ENCODE measurements at places on chromosomes 7 and 10.

GRCh38 chr7:56063882-56064625, at the start of gene SUMF2:
SUMF2 (plus strand) TSS chr7:56064286; CDS start chr7:56064312, 26 bp downstream.
- peak; percentile 87 for DNase-seq

DNA sequence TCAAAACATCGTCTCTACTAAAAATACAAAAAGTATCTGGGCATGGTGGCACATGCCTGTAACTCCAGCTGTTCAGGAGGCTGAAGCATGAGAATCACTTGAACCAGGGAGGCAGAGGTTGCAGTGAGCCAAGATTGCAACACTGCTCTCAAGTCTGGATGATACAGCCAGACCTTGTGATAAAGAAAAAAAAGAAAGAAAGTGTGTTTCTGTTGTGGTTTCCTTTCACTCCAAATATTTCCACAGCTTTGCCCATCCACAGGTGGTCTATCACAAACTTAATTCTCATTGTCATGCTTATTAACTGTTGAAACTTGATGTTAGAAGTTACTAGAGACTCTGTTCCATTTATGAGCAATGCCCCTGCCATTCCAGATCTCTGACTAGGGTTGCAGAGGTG, 316.0 kb upstream of the SEMA3C start:
- no peak for DNase-seq

DNA sequence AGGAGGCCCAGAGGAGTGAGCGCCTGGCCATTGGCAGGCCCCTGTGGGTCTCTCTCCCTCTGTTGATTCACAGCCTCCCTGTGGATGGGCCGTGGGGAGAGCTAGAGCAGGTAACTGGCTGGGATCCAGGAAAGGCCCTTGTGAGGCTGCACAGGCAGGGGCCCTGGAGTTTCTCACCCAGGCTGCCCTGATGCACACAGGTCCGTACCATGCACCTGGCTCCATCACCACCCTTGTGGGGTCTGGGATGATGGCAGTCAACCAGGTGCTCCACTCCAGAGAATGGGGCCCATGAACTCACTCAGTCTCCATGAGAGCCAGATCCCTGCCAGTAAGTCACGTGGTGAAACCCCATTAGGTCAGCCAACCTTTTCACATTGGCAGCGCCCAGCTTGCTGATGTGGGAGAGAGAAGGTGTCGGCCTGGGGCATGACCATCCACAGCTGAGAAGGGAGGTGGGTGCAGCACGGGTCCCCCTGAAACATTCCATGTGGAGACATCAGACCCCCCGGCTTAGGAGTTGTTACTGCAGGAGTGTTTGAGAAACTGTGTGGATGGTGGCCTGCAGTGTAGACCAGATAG, 320.8 kb downstream of the ADARB2 start:
- DNase-seq = no peak

DNA sequence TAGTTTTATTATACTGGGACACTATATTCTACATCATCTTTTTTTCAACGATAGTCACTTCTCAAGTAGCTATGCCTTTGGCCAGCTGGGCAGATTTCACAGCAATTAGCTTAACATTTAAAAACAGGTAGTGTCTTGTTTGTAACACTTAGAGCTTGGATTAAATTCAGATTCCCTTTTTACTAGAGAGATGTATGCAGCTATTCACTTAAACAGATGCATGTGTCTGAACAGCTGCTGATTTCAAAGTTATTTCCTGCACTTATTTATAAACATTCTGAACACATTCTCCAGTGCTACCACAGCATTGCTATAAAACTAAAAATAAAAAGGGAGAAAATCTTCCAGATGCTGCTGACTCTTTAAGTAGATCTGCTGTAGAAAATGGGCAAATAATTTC, 637.2 kb downstream of the POM121L12 start:
- no peak for DNase-seq

DNA sequence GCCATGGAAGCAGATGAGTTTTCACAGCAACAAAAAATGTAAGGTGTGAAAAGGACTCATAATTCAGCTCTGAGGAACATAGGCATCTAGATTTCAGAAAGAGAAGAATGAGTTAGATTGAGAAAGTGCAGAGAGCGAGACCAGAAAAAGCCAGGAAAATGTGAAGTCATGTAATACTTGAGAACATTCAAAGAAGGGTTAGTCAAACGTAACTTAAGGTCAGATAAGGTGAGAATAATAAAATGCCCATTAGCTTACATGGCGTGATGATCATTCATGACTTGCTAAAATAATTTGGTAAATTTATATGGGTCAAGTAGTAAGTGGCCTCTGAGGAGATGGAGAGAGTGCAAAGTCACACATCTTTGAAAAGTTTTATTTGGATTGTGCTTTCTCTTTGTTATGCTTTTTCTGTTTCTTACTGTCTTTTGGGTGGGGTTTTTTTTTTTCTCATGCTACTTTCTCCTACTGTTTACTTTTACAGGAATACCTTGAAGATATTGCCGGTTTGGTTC, 271.8 kb upstream of the NRG3 start:
- DNase-seq = no peak

DNA sequence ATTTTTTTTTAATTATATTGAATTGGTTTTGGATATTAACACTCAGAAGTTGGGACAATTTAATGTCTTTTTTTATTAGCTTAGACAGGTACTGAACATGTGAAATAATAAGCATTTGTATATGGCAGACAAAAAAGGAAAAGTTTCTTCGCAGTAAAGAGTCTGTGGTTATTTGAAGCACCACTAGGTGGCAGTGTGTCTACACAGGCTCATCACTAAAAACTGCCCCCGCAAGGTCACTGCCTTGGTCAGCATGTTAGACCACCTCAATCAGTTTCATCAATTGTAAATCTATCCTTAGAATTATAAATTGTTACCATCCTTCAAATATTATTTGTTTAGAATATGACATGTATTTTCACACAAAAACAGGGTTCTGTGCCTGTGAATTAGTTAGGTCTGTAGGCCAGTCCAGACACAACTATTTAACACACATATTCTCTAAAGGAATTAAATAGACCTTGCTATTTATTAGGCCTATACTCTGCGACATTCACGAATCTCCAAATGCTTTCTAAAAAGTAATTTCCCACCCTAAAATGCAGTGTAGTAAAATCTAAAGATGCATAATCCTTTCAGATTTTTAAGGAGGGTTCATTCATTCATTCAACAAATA, 17.0 kb downstream of the PNLIPRP3 start:
- no peak for DNase-seq

- no peak for DNase-seq
Measured at GRCh38 chr7:105306298-105306748, 82.4 kb downstream of the SRPK2 start.

GRCh38 chr10:130409931-130410330, 273.7 kb downstream of the GLRX3 start:
- DNase-seq = no peak

GRCh38 chr10:114856544-114857287, 35.1 kb downstream of the FHIP2A start:
- DNase-seq = no peak

DNA sequence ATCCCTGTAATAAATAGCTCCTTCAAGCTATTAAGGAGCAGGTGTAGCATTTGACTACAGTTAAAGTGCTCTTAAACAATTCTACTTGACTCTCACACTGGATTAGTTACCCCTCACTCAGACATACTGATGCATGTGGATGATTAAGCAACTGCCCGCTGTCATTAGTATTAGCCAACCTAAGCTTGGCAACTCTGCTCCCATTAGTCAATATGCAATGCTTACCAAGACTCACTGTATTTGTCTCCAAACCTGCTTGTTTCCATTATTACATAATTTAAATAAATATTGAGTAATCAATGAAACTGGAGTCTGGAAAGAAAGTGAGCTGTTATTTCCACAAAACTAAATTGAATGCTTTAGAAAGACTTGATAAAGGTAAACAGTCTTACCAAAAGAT, 144.0 kb upstream of the ASAH2 start:
- no peak for DNase-seq

DNA sequence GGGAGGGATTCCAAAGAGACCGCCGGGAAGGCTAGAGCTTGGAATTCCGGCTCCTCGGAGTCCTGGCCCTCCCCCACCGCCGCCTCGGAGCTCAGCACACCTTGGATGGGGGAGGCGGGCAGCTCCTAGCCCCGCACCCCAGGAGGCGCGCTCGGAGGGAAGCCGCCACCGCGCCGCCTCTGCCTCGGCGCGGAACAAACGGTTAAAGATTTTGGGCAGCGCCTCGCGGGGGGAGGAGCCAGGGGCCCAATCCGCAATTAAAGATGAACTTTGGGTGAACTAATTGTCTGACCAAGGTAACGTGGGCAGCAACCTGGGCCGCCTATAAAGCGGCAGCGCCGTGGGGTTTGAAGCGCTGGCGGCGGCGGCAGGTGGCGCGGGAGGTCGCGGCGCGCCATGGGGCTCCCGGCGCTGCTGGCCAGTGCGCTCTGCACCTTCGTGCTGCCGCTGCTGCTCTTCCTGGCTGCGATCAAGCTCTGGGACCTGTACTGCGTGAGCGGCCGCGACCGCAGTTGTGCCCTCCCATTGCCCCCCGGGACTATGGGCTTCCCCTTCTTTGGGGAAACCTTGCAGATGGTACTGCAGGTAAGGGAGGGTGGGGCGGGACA, at the start of gene CYP26A1:
Gene CYP26A1 (plus strand): TSS at position 355 of the 608 bp plus-strand sequence. CDS start 42 bp downstream, at position 397.
- DNase-seq = no peak

- DNase-seq = no peak
Measured at GRCh38 chr7:105982388-105982787, 19.3 kb downstream of the CDHR3 start.

GRCh38 chr7:145398758-145399157, 562.9 kb upstream of the TPK1 start:
- DNase-seq = no peak

DNA sequence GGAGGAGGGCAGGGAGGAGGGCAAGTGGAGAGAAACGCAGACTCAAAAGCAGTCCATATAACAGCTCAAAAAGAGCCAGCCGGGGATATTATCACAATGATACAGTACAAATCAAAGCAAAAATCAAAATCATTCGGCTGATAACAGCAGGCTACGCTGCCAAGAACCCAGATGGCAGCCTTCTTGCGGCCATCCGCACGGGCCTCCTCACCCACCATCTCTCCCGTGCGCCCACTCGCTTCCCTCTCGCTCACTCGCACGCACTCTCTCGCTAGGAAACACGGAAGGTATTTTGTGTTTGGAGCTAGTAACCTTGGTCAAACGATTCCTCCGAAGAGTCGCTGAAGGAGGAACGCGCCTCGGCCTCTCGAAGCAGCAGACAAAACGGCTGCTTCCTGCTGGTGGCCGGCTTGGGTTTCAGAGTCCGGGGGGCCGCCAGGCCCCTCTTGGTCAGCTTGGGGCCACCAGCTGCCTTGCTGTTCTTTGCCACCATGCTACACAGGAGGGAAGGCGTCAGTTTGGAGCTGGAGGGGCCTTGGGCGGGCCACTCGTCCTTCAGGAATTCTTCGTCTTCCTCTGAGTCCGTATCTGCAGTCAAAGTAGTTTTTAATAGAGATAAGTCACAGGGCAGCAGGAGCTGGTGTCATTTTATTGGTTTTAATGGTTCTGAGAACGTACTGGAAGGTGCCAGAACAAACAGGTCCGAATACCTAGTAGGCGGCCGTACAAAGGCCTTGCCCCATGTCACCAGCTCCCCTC, 68.9 kb downstream of the SLC29A4 start:
- DNase-seq = no peak

- DNase-seq = no peak
Measured at GRCh38 chr7:1938788-1939433, 268.8 kb downstream of the ELFN1 start.

- no peak for DNase-seq
Measured at GRCh38 chr10:49113741-49114141, 1.6 kb downstream of the VSTM4 start.

GRCh38 chr10:127524908-127525665, 24.0 kb upstream of the NPS start:
- DNase-seq = no peak

- DNase-seq = no peak
Measured at GRCh38 chr10:48791267-48791928, 106.7 kb downstream of the WDFY4 start.

DNA sequence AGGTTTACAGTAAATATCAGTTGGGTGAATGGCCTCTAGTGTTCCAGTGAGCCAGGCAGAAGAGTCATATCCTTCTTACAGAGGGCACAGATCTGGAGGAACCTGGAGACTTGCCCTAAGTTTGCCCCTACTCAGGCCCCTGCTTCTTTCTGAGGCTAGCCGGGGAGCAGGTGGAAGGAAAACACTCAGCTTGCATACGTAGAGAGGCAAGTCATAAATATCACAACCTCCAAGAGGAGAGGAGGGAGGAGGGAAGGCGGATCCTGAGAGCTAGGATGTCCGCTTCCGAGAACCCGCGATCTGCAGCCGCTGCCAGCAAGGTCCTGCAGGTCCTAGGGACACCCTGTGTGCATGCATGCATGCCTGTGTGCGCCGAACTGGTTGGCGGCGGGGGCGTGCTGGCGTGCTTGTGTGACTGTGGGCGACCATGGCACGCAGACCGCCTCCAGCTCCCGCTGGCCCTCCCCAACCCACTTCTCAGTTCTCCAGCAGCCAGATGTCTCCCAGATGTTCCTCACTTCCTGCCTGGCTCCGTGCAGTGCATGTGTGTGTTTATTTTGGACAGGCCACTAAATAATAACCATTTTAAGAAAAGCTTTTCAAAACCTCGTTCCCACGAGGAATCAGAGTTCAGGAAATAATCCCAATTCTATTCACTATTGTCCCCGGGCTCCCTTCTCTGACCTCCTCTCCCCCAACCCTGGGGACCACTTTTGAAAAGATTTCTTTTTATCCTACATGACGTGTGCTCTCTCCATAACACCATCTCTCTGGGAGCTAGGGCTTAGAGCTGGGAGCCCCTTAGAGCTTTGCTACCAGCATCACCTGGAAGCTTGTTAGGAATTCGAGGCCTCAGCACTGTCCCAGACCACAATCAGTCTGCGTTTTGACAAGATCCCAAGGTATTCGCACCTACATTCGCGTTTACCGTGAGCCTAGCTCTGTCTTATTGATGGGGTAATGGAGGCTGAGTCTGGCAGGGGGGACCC, 32.4 kb downstream of the UNC5B start:
- DNase-seq = no peak

DNA sequence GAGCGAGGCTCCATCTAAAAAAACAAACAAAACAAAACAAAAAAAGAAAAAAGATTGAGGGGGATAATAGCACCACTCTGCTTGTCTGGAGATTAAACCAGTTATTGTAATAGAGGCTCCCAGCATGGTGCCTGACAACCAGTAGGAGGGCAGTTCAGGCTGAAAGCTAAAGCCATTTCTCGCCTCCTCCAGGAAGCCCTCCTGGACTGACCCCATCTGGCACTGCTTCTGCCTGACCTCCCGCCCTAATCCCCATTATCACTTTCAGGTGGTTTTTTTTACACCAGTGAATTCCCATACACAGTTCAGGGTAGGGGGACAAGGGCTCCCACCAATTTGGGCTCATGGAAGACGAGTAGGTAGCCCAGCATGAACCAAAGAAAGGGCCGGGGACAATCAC, 8.8 kb upstream of the ELN start:
- DNase-seq = no peak

DNA sequence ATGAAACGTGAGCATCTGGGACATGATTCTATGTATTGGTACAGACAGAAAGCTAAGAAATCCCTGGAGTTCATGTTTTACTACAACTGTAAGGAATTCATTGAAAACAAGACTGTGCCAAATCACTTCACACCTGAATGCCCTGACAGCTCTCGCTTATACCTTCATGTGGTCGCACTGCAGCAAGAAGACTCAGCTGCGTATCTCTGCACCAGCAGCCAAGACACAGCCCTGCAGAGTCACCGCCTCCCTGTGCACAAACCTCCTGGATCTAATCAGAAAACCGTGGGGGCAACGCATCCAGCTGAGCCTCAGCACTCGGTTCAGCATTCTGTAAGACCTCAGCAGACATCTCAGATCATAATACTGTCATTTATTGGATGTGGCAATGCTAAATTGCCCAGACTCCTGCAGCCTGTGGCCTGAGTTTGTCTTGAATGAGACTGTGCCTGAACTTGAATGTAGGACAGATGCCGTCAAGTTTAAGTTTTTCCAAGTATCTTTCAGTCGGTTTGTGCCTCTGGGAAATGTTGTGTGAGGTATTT, 41.5 kb upstream of the PRSS58 start:
- no peak for DNase-seq

All from stimulated activated CD8-positive, alpha-beta memory T cell treated with anti-CD3 and anti-CD28 coated beads, Interleukin-15, amount 100 ng/mL, for 48 hours (primary cell).